ACHN (cell line): ENCODE measurements at places on chromosomes 13 and 19.

DNA sequence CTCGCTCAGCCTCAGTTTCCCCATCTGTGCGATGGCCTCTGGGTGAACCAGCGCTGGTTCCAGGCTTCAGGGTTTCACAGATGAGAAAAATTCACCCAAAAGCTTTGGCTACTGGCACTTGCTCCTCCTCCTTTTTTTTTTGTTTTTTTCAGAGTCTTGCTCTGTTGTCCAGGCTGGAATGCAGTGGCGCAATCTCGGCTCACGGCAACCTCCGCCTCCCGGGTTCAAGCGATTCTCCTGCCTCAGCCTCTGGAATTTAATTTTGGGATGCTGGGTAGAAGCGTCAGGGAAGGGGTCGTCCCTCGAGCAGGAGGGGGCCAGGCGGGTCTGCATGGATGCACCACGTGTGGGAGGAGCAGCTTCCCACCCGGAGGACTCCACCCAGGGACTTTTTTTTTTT, 7.0 kb downstream of the PRSS57 start:
- no peak for DNase-seq

DNA sequence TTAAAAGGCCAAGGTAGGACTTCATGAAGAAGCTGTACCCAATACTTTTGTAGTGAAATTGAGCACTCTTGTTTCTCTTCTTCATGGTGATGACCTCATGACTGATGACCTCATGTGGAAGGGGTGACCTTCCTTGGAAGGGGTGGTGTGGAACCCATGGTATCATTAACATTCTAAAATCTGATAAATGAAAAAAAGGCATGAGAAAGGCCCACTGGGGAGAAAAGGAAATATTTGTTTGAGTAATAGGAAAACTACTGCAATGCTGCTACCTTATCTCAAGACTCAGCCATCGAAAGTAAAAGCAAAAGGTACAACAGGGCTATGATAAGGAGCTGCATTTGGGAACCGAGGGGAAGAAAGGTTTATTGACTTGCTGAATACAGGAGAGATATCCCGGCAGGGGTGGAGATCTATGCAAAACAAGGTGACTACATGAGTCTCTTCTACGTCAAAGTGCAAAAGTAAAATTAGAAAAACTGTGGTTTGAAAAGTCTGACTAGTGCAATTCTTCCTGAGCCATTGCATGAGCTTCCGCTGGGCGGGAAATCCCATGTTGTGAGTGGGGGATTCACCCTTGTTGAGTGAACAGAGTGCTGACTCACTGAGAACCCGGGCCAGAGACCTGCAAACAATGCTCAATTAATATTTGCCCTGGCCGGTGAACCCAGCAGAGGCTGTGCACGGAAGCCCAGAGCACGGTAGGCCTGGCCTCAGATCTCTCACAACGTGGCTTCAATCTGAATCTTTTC, 138.9 kb upstream of the RFC3 start:
- DNase-seq: peak; percentile 7

DNA sequence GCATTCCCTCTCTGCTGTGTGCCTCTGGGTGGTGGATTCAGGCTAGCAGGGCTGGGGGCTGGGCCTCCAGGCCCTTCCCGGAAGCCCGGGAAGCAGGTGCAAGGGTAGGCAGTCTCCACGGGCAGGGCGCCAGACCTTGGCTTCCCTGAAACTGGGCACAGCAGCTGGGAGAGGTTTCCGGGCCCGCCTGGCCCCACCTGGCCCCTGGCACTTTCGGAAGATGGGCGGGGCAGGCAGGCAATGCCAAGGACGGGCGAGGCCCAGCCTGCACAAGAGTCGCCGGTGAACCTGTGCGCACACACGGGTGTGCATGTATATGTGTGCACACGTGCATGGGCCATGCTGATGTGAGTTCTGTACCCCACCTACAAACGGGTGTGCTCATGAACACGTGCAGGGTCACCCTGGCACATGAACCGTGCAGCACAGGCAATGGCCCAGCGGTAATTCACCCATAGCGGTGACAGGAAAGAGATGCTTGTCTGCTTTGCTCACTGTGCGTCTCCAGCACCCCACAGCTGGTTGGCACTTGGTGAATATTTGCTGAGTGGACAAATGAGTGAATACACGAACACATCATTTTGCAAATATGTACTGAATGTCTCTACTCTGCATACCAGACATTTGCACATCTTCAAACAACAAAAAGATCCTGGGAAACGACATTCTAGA, 15.3 kb downstream of the GADD45B start:
- DNase-seq: peak; percentile 95

DNA sequence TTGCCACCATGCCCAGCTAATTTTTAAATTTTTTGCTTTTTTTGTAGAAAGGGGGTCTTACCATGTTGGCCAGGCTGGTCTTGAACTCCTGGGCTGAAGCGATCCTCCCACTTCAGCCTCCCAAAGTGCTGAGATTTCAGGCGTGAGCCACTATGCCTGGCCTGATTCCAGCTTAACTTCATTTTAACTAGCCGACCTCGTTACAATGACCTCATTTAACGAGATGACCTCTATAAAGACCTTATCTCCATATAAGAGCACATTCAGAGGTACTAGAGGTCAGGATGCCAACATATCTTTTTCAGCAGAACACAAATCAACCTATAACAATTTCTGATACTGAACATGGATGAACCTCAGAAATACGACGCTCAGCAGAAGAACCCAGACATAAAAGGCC, 10.6 kb downstream of the KCNN1 start:
- DNase-seq: no peak

- no peak for DNase-seq
Observed at GRCh38 chr13:73593199-73593765, 534.5 kb downstream of the KLF5 start.

- peak; percentile 74 for DNase-seq
Observed at GRCh38 chr13:114115191-114115671, 17.2 kb downstream of the RASA3 start.

DNA sequence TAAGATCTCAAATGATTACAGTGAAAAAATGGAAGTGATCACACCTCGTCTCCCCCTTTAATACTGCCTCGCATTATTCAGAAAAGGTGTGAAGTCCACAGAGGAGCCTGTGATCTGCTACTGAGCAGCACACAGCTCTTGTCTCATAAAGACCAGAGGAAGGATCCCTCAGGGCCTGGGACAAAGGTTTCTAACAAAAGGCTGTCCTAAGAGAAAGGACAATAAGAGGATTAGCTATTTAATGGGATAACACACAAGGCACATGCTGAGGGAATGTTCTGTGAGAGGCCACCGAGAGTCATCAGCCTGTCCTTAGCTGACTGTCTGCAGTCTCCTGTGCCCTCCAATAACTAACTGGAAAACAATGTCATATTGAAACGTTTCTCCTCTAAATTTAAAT, 26.7 kb downstream of the EBPL start:
- DNase-seq: no peak

DNA sequence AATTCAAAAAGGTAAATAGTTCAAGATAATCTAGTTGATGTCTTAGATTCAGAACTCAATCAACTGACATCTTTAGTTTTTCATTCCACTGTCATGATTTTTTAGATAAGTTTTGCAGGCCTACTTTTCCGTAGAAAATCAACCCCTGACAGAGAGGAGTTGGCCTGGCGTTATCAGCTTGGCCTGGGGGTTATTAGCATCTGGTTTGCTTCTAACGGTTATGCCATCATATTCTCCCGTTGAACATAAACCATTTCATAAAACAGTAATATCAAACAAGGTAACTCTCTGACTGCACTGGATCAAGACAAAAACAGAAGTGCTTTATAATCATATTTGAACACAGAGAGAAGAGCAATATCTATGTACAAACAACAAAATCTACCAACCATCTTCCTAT, 130.8 kb upstream of the PCDH20 start:
- no peak for DNase-seq

GRCh38 chr13:88648598-88649373, 977.6 kb downstream of the SLITRK5 start:
- DNase-seq: no peak

DNA sequence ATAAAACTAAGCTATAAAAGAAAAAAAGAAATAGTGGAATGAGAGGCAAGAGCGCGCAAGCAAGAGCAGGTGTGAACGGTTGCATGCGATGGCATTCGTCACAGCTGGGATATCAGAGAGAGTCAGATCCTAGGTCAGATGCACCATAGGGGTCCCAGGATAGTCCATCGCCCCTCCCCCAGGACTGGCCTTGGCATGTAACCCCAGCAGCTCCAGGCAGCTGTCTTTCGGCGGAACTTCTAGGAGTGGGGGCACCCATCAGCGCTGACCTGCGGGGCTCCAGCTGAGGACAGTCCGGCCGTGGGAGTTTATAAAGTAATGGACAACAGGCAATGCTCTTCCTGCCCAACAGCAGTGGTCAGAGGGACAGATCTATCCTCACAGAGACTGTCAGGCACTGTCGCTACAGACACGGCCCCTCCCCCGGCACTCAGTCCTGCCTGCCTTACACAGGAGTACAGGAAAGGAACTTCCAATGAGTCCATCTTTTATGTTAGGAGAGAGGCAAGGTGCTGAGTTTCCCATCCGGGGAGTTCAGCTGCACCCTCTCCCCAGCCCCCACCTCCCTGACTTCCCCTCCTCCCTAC, 1.4 kb downstream of the SIAH3 start:
- DNase-seq: no peak

DNA sequence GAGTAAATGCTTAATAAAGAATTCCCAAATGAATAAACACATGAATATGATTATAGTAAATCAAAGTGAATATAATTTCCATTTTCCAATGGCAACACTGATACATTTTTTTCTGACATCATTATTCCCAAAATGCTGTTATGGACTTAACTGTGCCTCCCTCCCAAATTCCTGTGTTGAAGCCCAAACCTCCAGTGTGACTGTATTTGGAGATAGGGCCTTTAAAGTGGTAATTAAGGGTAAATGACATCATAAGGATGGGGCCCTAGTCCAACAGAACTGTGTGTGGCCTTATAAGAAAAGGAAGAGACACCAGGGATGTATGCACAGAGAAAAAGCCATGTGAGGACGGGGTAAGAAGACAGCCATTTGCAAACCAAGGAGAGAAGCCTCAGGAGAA, 19.1 kb upstream of the CCNA1 start:
- no peak for DNase-seq

GRCh38 chr19:6250024-6250615, 29.7 kb downstream of the MLLT1 start:
- no peak for DNase-seq

DNA sequence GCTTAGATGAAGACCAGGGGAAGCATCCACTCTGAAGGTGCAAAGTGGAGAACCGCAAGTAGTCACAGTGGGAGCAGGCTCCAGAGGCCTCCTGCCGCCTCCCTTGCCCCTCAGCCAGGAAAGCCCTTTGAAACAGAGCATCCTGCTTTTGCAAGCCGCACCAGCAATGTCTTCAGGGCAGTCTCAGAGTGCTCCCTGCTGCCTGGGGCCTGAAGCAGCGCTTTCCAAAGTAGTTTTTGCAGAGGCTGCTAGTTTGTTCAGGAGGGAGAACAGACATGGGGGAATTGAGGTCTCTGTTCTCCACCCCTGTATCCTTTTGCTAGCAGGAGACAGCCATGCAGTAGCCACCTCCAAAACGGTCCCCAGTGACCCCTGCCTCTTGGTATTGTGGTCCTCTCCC, 15.8 kb upstream of the POP4 start:
- no peak for DNase-seq
